ENCODE measurements at places on chromosomes 7 and 10. TPM values are rescaled to one million over a fixed set of nuclear protein-coding genes. Genes with fewer than 3 reads are reported as not detected.

- no peaks in the 10 kb centered on the region for H3K36me3 ChIP-seq
- H3K4me3 ChIP-seq: no peak overlapping the region
- peaks cover 29% of the 10 kb centered on the region for H3K4me1 ChIP-seq
- peak overlapping the region; percentile 68 for H3K27ac ChIP-seq
- no peaks in the 10 kb centered on the region for H3K27me3 ChIP-seq
Observed at GRCh38 chr10:22461891-22462290, 116.6 kb downstream of the SPAG6 start.

DNA sequence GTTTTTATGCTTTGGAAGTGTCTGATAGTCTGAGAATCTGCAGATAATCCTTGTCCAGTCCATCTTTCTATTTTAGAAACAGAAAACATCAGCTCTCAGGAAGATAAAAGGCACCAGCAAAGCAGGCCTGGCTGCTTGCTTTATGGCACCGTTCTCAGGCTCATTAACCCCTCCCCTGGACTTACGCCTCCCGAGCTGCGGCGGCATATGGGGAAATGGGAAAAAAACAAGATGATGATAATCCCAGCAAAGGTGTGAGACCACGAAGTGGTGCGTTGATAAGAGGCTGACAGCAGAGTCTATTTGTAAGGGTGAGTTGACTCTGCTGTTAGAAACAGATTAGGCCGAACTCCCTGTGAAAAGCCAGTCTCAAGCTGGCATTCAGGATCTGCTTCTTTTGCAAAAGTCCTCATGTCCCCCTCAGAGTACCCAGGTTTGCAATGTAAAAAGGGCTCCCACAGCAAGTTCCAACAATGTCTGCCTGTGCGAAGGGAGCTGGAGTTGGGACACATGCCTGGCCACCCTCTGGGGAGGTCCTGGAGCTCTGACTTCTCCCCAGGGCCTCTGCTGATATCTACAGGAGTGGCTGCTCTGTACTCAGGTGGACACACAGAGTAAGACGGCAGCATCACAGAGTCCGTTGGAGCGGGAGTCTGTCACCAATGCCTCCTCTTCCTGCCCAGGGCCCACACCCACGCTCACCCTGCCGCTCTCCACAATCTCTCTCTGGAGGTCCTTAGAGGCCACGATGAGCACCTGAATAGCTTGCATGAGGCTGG, 54.3 kb downstream of the SPDYE5 start:
- peaks cover 43% of the 10 kb centered on the region for H3K36me3 ChIP-seq
- H3K27me3 ChIP-seq: no peaks in the 10 kb centered on the region
- H3K27ac ChIP-seq: no peak overlapping the region
- no peaks in the 10 kb centered on the region for H3K4me1 ChIP-seq
- no peak overlapping the region for H3K4me3 ChIP-seq
- no peak for DNase-seq

DNA sequence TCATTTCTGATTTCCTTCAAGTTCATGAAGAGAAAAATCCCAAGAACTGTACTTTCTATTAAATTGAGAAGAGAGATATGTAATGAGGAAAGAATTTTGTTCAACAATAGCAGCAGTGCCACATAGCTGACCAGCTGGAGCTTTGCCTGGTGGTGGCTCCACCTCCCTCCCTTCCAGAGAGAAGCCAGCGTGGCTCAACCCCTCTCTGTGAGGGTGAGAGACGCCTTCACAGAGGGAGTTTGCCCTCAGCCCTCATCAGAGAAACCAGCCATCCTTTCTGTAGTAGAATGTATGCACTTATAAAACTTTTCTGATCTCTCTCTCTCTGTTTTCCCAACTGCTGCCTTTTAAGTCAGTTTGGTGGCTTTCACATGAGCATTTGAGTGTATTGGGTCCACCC, 20.5 kb upstream of the COL1A2 start:
- H3K27ac ChIP-seq: peak overlapping the region; percentile 98
- H3K4me3 ChIP-seq: peak overlapping the region; percentile 67
- H3K27me3 ChIP-seq: no peaks in the 10 kb centered on the region
- peak; percentile 95 for DNase-seq

- DNase-seq: no peak
- no peak overlapping the region for H3K4me3 ChIP-seq
- no peaks in the 10 kb centered on the region for H3K27me3 ChIP-seq
- H3K27ac ChIP-seq: no peak overlapping the region
- H3K4me1 ChIP-seq: peaks cover 4% of the 10 kb centered on the region
- peaks cover 13% of the 10 kb centered on the region for H3K36me3 ChIP-seq
Observed at GRCh38 chr7:105707967-105708762, 126.9 kb upstream of the EFCAB10 start.

Gene WEE2
- not detected for total RNA-seq

Gene PROSER2
- 15.6 TPM for total RNA-seq

DNA sequence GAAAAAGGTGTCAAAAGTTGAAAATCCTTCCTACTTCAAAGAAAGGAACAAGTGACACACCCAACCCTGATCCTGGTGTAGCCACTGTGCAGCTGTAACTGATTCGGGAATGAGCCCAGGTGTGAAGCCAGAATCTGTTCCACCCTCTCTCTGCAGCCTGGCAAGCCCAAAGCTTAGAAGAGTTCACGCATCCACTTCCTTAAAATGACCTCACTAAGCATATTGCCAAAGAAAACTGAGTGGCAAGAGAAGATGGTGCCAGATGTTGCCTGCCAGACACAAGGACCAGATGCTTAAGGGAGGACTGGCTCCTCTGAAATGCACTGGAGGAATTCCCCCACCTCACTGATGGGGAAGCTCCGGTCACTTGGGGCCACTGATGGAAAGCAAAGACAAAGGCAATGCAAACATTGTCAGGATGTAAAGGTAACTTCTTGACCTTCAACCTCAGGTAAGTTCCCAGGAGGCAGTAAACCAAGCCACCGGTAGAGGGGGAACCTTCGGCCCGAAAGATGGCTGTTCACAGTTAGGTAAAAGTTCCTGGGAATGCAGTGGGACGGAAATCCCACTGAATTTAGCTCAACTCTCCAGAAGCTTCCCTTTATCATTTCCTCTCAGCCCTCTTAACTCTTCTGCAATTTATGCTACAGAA, 554.9 kb downstream of the KCNMA1 start:
- H3K4me3 ChIP-seq: no peak overlapping the region
- H3K36me3 ChIP-seq: peaks cover 19% of the 10 kb centered on the region
- no peaks in the 10 kb centered on the region for H3K4me1 ChIP-seq

GRCh38 chr7:90594751-90595317, 1.3 kb upstream of the CDK14 start:
- H3K27ac ChIP-seq: peak overlapping the region; percentile 96
- DNase-seq: no peak
- peak overlapping the region; percentile 84 for H3K4me3 ChIP-seq
- peaks cover 2% of the 10 kb centered on the region for H3K36me3 ChIP-seq

GRCh38 chr7:18288322-18289037, 207.1 kb upstream of the HDAC9 start:
- no peak overlapping the region for H3K27ac ChIP-seq
- H3K27me3 ChIP-seq: peaks cover 3% of the 10 kb centered on the region
- H3K4me1 ChIP-seq: no peaks in the 10 kb centered on the region
- no peak overlapping the region for H3K4me3 ChIP-seq
- no peak for DNase-seq

GRCh38 chr7:10015687-10016086, 958.0 kb upstream of the PHF14 start:
- no peak overlapping the region for H3K4me3 ChIP-seq
- DNase-seq: no peak
- H3K27me3 ChIP-seq: no peaks in the 10 kb centered on the region
- H3K4me1 ChIP-seq: no peaks in the 10 kb centered on the region
- no peak overlapping the region for H3K27ac ChIP-seq
- no peaks in the 10 kb centered on the region for H3K36me3 ChIP-seq

Gene CH25H
- not detected for total RNA-seq

- peak overlapping the region; percentile 83 for H3K27ac ChIP-seq
- no peak for DNase-seq
- peaks cover 39% of the 10 kb centered on the region for H3K4me1 ChIP-seq
- peak overlapping the region; percentile 75 for H3K4me3 ChIP-seq
- no peaks in the 10 kb centered on the region for H3K27me3 ChIP-seq
Observed at GRCh38 chr10:103451091-103451813, 918 bp downstream of the CALHM2 start.

Gene TMEM196
- not detected for total RNA-seq

DNA sequence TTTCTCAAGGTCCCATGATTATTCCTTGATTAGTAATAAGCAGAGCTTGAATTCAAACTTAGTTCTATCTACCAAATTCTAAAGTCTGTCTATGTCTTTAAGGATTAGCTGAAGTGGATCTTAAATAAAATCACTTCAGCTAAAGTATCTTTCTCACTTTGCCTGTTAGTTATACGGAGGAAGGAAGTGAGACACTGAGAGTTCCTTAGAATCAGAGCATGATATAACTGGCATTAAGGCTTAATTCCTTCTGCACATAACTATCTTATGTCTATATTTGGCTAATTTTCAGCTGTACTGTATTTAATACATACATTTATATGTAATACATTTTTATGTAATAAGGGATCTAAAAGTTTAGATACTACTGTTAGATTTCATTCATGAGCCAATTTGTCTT, 491.1 kb upstream of the GHITM start:
- peaks cover 1% of the 10 kb centered on the region for H3K36me3 ChIP-seq
- no peak for DNase-seq
- no peaks in the 10 kb centered on the region for H3K4me1 ChIP-seq
- H3K4me3 ChIP-seq: no peak overlapping the region
- H3K27me3 ChIP-seq: no peaks in the 10 kb centered on the region

Gene STRA8
- not detected for total RNA-seq

DNA sequence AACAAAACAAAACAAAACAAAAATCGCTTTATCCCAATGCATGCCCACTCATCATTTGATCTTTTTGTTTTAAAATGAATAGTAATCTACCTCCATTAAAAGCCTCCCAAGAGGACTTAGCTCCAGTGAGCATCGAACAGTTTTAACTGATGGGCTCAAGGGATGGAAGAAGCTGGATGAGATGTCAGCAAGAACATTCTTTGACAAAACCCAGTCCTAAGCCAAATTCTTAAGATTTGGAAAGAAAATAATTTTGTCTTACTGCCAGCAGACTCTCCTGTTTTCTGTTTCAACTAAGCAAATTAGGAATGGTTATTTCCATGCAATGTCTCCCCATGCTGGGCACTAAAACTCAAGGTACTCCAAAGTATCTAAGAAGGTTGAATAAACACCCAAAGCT, 127.3 kb downstream of the RNLS start:
- H3K27ac ChIP-seq: no peak overlapping the region
- no peaks in the 10 kb centered on the region for H3K4me1 ChIP-seq
- no peaks in the 10 kb centered on the region for H3K27me3 ChIP-seq
- no peak for DNase-seq
- H3K36me3 ChIP-seq: no peaks in the 10 kb centered on the region

DNA sequence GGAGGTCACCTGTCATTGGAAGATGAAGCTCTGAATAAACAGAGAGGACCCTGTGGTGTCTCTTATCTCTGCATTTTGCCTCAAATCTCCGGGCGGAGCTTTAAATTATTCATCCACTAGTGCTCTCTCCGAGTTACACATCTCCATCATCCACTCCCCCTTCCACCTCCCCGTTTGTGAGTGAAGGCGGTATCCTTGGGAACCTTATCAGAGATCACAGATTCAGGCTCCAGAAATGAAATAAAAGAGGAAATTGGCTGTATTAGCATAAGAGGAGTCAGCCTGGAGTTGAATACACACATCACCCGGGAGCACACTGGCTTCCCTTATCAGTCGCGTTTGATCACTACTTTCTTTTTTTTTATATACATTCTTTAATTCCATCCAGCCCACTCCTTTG, 1184.8 kb downstream of the GATA3 start:
- H3K4me3 ChIP-seq: no peak overlapping the region
- DNase-seq: no peak
- no peak overlapping the region for H3K27ac ChIP-seq
- H3K27me3 ChIP-seq: peaks cover 2% of the 10 kb centered on the region
- H3K4me1 ChIP-seq: no peaks in the 10 kb centered on the region

DNA sequence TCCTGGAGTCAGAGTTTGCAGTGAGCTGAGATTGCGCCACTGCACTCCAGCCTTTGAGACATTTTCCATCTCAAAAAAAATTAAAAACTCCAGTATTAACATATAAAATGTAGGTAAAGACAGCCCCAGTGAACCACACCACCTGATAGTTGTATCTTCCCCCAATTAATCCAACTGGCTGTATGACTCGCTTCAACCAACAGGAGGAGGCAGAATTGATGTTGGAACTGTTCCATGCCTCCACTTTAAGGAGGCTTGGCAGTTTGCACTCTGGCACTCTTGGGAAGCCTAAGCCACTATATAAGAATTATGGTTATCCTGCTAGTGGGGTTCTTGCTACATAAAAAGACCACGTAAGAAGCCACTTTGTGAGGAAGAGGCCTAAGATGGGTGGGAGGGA, 72.7 kb downstream of the STK17A start:
- no peak for DNase-seq
- H3K27me3 ChIP-seq: no peaks in the 10 kb centered on the region
- H3K27ac ChIP-seq: no peak overlapping the region
- H3K36me3 ChIP-seq: peaks cover 2% of the 10 kb centered on the region
- H3K4me1 ChIP-seq: peaks cover 60% of the 10 kb centered on the region
- H3K4me3 ChIP-seq: no peak overlapping the region

DNA sequence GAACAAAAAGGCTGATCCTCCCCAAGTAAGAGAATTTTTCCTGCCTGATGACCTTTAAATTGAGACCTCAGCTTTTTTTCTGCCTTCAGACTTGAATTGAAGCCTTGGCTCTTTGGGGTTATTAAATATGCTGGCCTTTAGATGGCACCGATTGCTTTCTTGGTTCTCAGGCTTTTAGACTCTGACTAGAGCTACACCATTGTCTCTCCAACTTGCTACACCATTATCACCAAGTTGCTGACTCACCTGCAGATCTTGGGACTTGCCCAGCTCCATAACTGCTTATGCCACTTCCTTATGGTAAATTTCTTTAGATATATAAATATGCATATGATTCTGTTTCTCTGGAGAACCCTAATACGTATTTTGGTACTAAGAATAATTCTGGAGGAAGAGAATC, 3.1 kb upstream of the ABCA13 start:
- H3K27me3 ChIP-seq: no peaks in the 10 kb centered on the region
- no peaks in the 10 kb centered on the region for H3K36me3 ChIP-seq
- no peak overlapping the region for H3K27ac ChIP-seq
- no peak for DNase-seq

GRCh38 chr10:132710036-132710686, 75.8 kb downstream of the NKX6-2 start:
- no peak overlapping the region for H3K4me3 ChIP-seq
- no peaks in the 10 kb centered on the region for H3K27me3 ChIP-seq
- H3K27ac ChIP-seq: no peak overlapping the region
- H3K36me3 ChIP-seq: peaks cover 28% of the 10 kb centered on the region
- DNase-seq: peak; percentile 91

Gene TACC2
- 36.2 TPM for total RNA-seq

DNA sequence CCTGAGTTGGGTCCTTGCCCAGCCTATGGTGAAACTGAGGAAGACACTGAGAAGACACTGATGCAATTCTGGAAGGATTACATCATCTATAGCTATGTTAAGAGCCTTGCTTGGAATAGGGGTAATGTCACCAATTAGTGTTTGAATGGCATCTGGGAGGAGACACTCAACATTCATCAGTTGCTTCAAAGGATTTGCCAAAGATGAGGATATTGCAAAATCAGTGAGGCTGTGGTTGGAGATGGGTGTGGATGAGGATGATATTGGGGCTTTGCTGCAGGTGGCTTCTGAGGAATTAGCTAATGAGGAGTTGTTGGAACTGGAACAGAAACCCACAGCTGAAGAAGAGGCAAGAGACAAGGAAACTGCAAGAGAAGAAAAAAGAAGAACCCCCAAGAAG, 146.7 kb upstream of the SP4 start:
- H3K4me3 ChIP-seq: no peak overlapping the region
- peaks cover 3% of the 10 kb centered on the region for H3K27me3 ChIP-seq
- no peak overlapping the region for H3K27ac ChIP-seq
- DNase-seq: no peak

Gene GARIN1A
- 2.8 TPM for total RNA-seq

All from chondrocyte (in vitro differentiated cells).